ENCODE measurements at places on chromosomes 2 and 18.

DNA sequence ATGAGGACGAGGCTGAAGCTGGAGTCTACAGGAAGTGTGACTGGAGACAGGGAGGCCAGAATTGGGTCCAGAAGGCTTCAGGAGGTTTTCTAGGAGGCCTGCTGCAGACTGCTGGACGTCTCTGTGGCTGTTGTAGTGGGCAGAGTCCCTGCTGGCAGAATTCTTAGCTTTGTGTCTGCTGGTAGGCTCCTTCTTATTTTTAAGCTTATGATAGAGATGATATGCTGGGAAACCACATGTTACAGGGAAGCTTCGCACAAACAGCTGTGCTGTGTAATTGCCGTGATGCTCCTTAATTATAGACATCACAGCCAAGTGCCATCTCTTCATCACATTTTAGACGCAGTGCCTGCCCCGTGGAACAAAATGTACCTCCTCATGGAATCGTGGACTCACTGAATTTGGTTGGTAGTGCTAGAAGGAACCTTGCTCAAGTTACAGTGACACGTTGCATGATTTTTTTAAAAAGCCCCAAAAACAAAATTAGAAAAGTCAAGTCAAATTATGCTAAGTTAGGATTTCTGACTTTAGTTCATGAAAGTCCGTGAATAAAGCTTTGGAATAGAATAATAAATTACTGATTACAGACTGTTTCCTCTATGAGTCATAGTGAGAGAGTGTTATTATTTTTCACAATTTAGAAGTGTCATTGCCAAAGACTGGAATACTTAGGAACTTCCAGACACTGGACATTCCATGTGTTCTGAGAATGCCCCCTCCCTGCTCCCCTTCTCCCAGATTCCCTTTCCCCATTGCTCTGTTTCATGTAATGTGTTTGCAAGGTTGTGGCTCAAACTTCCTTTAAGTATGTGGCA lies 144.1 kb downstream of the FHOD3 start:
- DNase-seq = no peak

- no peak for DNase-seq
Measured at GRCh38 chr2:16546128-16546754, 119.4 kb downstream of the CYRIA start.

GRCh38 chr2:38653380-38653714 lies 12.6 kb upstream of the GALM start:
- DNase-seq = no peak

- no peak for DNase-seq
Measured at GRCh38 chr2:191711621-191712020, 33.7 kb downstream of the NABP1 start.

DNA sequence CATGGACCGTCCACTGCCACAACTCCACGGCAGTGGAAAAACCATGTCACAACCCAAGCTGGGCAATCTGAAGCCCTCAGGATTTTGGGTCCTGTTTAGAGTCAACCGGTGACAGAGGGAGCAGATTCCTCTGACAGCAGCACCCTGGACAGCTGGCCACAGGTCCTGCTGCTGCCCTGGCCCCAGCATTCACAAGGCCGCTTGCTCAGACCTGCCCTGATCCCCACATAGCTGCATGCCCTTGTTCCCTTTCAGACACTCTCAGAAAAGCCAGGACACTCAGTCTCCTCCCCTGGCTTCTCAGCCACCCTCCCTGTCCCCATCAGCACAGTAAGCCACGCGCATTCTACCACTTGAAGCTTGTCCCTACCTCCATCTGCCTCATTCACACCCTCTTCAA lies 1.6 kb downstream of the COPS9 start:
- DNase-seq = no peak
